ENCODE measurements at places on chromosomes 7 and 10.

- DNase-seq: no peak
Observed at GRCh38 chr7:47343061-47343455, 238.9 kb downstream of the TNS3 start.

GRCh38 chr10:31927884-31928548, 615 bp downstream of the ARHGAP12 start:
- DNase-seq: peak; percentile 45

DNA sequence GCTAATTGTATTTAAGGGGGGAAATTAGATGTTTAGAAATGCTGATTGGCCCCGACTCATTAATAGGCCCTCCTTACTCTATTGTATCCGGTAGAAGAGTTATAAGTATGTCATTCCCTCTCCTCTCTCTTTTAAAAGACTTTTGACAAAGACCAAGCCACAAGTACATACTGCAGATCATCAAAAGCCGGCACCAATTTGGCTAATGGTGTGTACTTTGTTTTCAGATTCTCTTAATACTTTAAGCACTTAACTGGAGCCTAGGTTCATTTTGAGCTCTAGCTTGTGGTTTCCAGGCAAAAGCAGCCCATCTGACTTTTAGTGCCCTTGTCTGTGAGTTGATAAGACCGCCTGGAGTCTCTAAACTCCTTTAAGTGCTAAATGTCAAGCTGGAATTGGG, 210.0 kb upstream of the LYZL1 start:
- DNase-seq: no peak

- no peak for DNase-seq
Observed at GRCh38 chr7:4861227-4861626, 603 bp downstream of the PAPOLB start.

GRCh38 chr10:110637558-110638053, 6.5 kb upstream of the RBM20 start:
- DNase-seq: no peak

GRCh38 chr10:61984803-61985418, 83.4 kb downstream of the ARID5B start:
- DNase-seq: no peak

GRCh38 chr10:47458466-47459154, 25.3 kb downstream of the ANXA8 start:
- no peak for DNase-seq

DNA sequence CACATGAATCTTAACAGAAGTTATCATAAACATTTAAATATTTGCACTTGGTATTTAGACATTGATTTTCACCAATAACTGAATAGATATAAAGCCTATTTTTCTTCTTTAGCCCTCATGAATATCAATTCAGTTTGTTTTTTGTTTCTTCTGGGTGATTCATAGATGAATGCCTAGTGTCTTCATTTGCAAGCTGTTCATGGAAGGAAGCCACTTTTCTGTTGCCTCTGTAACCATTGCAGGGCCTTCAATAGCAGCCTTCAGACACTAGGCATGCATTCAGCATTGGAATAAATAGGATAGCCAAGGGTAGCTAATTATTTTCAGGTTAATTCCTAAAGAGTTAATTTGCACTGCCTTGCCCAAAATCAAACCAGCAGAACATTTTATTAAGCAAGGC, 375.3 kb downstream of the DPP6 start:
- DNase-seq: no peak

- DNase-seq: no peak
Observed at GRCh38 chr10:32437334-32437733, 8.6 kb upstream of the CCDC7 start.

DNA sequence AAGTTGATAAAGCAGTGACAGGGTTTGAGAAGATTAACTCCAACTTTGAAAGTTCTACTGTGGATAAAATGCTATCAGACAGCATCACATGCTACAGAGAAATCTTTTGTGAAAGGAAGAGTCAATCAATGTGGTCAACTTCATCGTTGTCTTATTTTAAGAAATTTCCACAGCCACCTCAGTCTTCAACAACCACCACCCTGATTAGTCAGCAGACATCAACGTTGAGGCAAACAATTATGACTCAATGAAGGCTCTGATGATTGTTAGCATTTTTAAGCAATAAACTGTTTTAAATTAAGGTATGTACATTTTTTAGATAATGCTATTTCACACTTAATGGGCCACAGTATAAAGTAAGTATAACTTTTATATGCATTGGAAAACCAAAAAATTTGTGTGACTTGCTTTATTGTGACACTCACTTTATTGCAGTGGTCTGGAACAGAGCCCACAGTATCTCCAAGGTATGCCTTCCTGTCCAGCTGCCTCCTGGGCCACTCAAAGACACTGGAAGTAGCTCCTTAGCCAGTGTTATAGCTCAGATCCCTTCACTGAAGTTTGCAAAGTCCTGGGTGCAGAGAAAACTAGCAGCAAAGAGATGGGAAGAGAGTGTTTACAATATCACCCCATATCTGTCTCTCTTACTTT, 293.1 kb downstream of the ARHGAP12 start:
- DNase-seq: no peak

GRCh38 chr7:112492186-112492585, 11.4 kb downstream of the LSMEM1 start:
- DNase-seq: no peak

DNA sequence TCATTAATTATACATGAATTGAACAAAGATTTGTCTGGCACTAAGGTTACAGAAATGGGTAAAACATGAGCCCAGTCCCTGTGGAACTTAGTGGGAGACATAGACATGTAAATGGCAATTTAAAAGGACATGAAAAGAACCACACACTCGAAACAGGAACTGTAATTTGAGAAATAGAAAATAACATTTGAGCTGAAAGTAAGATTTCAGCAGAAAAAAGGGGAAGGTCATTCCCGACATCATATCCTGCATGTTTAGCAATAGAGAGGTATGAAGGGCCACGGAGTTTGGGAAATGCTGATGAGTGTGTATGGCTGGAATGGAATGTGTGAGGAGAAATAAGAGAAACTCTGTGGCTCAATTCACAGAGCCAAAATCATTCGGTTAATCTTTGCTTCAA, 175.4 kb upstream of the AHR start:
- DNase-seq: no peak

DNA sequence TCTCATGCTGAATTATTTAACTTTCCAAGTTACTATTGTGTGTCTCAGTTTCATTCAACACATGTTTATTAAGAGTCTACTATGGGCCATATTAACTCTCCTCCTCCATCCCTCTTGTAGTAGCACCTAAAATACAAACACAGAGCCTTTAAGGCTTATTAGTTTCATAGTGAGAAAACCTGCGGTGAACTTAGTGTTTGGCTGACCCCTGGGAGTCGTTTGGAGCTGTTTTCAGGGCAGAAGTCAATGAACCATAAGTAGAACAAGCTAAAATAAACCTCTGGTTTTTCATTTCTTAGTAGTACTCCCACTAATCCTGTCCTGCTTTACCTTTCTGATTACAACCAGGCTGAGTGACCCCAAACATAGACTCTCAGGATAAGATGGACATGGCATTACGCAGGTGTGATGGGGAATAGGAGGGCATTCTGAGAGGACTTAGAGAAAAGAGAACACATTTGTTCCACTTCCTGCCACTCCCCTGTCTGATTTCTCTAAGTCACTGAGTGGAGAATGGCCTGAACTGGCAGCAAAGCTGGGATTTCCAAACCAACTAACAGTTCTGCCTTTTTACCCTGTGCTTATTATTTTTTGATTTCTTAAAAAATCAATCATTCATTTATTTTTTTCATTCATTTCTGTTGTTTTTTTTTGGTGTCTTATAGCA, 74.5 kb downstream of the LRMDA start:
- DNase-seq: no peak

DNA sequence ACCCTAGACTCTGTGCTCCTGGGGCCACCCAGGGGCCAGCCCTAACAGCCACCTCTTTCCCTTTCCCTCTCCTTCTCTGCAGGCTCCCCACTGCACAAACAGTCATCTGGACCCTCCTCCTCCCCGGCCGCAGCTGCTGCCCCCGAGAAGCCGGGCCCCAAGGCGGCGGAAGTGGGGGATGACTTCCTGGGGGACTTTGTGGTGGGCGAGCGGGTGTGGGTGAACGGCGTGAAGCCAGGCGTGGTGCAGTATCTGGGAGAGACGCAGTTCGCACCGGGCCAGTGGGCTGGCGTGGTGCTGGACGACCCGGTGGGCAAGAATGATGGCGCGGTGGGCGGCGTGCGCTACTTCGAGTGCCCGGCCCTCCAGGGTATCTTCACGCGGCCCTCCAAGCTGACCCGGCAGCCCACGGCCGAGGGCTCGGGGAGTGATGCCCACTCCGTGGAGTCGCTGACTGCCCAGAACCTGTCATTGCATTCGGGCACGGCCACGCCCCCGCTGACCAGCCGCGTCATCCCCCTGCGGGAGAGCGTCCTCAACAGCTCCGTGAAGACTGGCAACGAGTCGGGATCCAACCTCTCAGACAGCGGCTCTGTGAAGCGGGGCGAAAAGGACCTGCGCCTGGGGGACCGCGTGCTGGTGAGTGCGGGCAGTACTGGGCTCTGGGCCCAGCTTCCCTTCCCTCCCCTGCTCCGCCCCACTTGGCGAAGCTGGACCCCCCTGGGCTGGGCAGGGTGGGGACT, 49.3 kb downstream of the CLIP2 start:
- DNase-seq: no peak

DNA sequence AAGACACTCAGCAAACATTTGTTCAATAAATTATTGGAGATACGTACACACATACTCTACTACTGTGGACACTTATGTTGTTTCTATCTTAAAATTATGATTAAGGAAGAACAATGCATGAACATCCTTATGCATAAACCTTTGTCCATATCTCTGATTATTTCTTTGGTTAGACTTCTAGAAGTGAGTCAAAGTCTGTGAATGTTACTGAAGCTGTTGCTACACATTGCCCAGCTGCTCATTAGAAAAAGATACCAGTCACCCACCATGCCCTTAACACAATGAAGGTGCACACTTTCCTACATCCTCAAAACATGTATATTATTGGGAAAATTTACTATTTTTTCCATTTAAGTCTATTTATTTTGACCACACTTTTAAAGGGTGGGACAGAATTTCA, 1.4 kb upstream of the CLRN3 start:
- DNase-seq: no peak

- no peak for DNase-seq
Observed at GRCh38 chr10:44862006-44862751, 49.0 kb upstream of the TMEM72 start.

GRCh38 chr7:82429408-82429807, 14.2 kb downstream of the CACNA2D1 start:
- DNase-seq: no peak

DNA sequence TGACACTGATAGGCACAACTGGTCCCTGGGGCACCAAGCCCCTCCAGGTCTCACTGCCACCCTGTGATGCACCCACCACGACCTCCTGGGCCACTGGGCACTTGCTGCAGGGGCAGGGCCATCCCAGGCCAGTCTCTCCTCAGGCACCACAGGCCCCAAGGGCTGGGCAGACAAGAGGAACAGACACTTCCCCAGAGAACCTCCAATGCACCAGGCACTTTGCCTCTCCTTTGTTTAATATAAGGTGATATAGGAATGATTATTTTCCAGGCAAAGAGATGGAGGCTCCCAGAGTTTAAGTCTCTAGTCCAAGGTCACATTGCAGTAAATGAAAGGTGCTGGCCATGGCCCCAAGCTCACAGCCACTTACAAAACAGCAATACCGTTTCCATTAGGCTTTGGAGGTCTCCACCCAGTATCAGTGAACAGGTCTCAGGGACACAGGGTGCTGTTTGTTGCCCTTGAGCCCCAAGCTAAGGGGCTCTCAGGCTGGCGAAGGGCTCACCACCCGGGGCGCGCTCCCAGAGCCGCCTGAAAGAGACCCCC, 4.5 kb downstream of the DEPP1 start:
- no peak for DNase-seq

DNA sequence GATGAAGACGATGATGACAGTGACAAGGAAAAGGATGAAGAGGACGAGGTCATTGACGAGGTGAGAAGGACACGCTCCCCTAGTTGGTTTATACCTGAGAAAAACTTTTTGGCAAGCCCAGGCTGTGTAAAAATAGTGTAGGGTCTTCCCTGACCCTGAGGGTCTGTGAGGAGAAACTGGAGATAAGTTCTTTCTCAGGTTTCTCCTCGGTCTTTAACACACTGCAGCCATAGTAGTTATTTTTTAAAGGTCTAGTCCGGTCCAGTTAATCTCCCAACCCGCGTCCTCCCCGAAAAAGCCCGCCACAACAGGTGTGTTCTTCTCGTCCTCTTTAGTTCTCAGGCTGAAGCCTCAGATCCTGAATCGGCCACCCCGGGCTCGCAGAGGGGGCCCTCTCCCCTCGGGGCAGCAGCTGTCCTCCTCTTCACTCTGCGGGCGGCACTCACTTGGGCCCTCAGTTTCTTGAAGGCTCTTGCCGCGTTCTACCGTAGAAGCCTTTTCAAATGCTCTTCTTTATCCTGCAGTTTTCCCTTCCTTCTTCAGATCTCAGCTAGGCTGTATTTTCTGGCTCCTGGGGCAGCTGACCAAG, 411 bp downstream of the BCCIP start:
- no peak for DNase-seq

All from effector CD8-positive, alpha-beta T cell (primary cell).